ENCODE measurements at places on chromosomes 13 and 19.

- DNase-seq, result no peak
These were observed 3.2 kb downstream of the LCP1 start for GRCh38 chr13:46178821-46179220.

- no peak for DNase-seq
These were observed 162.7 kb downstream of the KDM4B start for GRCh38 chr19:5131506-5132205.

DNA sequence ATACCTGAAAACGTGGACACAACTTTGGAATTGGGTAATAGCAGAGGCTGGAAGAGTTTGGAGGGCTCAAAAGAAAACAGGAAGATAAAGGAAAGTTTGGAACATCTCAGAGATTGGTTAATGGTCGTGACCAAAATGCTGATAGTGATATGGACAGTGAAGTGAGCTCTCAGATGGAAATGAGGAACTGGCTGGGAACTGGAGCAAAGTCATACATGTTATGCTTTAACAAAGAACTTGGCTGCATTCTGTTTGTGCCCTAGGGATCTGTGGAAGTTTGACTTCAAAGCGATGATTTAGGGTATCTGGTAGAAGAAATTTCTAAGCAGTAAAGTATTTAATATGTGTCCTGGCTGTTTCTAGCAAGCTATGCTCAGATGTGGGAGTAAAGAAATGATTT lies 136.2 kb downstream of the DNAJC3 start:
- DNase-seq, result no peak

DNA sequence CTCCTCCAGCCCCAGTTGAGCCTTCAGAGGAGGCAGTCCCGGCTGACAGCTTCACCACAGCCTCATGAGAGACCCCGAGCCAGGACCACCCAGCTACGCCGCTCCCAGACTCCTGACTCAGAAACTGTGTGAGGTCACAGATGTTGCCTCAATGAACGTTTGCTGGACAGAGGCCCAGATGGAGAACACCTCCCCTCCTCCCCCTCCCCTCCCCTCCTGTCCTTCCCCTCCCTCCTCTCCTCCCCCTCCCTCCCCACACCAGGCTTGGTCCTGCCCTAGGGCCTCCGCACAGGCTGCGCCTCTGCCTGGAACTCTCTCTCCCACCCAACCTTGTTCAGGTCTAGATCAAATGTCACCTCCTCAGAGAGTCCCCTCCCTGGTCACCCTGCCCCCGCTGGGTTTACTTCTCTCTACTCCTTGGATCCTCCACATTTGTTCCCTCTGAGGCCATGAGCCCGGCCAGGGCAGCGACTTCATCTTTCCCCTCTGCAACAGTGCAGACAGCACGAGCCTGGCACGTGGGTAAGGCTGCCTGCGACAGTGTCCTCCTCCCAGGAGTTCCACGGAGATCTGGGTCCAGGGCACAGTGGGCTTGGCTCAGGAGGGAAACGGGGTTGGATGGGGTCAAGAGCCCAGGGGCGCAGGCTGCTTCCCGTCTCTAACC lies 17.4 kb downstream of the PIP5K1C start:
- DNase-seq, result no peak

Data from HS-5 (cell line).